Adrenal gland (tissue), 19 donors: ENCODE measurements at places on chromosomes 13 and 19. TPM values are rescaled to one million over a fixed set of nuclear protein-coding genes. Genes with fewer than 3 reads are reported as not detected.

- H3K27ac ChIP-seq: no peak overlapping the region
- no peaks in the 10 kb centered on the region for H3K36me3 ChIP-seq
- H3K4me3 ChIP-seq: no peak overlapping the region
- no peaks in the 10 kb centered on the region for H3K27me3 ChIP-seq
- H3K4me1 ChIP-seq: no peaks in the 10 kb centered on the region
- DNase-seq: no peak
These were observed 14.1 kb downstream of the PROSER1 start for GRCh38 chr13:39023761-39024160.

STARD13 gene
- total RNA-seq: 14.6 TPM

DNA sequence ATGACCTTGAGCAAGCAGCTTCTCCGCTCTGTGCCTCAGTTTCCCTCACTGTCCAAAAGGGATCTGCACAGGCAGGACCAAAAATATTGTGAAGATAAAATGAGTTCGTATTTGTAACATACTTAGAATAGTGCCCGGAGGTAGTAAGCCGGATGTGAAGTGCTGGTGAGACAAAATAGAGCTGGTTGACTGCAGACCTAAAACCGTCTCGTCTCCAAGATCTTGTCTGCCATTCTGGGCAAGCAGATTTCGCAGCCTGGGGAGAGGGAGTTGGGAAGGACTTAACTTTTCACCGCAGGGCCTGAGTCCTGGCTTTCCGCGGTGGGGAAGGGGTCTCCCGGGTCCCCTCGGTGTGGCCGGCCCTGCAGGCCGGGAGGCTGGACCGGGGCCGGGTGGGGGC, 8.2 kb upstream of the BBC3 start:
- H3K27ac ChIP-seq: no peak overlapping the region
- peaks cover 8% of the 10 kb centered on the region for H3K27me3 ChIP-seq
- H3K4me3 ChIP-seq: peak overlapping the region; percentile 42
- DNase-seq: no peak

ZNF567 gene
- total RNA-seq: 5.2 TPM

FAM216B gene
- not detected for total RNA-seq
